ENCODE measurements at places on chromosomes 6 and 20.

GRCh38 chr6:16295060-16295459 is 56.7 kb downstream of the GMPR start:
- DNase-seq: no peak

GRCh38 chr6:25062070-25062811 is 126.5 kb upstream of the RIPOR2 start:
- DNase-seq: no peak

DNA sequence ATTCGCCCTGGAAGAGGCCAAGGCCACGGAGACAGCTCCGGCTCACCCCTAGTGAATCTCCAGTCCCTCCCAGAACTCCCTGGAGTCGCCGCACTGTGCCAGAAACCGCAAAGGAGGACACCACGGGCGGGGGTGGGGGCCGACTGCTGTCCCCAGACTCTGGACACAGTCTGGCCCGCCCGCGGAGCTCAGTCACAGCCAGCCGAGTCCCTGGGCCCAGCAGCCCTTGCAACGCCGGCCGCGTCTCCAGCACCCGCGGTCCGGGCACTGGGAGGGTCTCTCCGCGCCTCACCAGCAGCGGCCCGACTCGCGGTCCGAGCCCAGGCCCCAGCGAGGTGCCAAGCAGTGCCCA is 518 bp downstream of the PEX6 start:
- DNase-seq: no peak

DNA sequence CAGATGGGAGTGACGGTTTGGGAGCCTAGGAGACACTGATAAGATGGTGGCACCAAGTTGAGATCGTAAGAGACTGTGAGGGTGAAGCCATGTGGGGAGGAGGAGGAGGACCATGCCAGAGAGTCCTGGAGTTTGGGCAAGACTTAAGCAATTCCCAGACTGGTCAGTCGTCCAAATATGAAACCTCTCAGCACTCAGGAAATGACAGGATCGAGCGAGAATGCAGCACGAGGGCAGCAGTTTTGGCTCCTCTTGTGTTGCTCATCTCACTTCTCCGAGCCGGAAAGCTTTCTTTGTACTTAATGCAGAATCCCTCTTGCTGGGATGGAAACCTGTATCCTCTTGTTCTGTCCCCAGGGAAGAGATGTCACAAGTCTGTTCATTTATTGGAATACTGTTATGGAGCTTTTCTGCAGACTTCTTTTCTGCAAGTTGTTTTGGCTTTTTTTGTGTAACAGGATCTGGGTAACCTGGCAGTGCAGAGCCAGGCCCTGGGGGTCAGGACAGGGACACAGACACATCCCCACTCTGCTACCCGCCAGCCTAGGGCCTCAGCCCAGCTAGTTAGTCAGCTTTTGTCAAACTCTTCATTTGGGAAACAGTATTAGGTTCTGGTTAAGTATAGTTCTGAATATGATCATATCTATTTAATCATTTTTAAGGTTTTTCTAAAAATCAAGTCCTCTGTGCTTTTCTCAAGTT is 34.3 kb downstream of the FNDC1 start:
- DNase-seq: no peak

DNA sequence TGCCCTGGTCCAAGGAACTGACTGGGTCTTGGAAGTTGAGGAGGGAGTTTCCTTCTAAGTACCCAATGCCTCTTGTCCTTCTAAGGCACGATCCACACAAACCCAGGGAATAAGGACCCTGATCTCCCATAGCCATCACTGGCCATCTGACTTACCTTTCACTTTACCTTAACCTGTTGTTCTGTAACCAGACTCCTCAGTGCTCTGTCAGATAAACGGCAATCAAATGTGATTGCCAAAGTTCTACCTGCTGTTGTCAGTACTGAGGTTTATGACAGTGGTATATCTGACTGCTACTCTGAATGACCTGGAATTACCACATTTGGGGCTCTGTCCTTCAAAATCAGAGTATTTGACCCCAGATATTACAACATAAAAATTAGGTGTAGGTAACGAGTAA is 49.8 kb downstream of the HMGN3 start:
- DNase-seq: no peak

DNA sequence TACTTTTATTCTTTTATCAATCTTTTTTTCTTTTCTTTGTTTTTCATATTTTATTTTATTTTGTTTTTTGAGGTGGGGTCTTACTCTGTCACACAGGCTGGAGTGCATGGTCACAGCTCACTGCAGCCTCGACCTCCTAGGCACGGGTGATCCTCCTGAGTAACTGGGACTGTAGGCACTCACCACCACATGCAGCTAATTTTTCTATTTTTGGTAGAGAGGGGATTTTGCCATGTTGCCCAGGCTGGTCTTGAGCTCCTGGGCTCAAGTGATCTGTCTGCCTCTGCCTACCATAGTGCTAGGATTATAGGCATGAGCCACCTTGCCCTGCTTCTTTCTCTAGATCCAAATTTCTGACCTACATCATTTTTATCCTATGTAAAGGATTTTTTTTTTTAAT is 153.2 kb downstream of the CDKAL1 start:
- no peak for DNase-seq

- DNase-seq: no peak
Observed at GRCh38 chr6:142953373-142954273, 8.6 kb upstream of the HIVEP2 start.

DNA sequence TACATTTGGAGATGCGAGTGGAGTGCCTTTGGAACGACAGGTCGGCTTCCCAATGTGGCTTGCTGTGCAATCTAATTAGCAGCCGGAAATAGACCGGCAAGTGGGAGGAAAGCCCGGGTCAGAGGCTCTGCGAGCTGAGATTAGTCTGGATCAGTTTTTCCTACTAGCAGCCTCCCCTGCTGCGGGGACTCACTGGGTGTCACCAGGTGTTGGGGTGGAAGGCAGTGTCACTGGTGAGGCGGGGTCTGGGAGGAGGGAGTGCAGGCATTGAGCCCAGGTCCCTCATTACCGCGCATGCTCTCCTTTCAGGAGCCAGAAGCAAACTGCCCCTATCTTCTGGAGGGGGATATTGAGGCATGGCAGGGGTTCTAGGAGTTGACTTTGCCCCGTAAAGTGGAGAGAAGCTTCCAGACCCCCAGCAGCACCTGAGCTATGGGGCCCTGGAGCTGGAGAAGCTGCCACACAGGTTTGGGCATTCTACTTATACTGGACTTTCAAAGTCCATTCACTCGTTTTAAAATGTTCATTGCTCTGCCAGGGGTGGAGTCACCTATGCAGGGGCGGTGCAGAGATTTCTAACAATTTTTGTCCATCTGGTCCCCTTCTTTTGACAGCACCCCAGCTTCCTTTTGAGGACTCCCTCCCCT is 11.0 kb downstream of the SULF2 start:
- no peak for DNase-seq

- no peak for DNase-seq
Observed at GRCh38 chr6:33142501-33143070, 49.7 kb downstream of the COL11A2 start.

GRCh38 chr20:24835195-24835594 is 113.9 kb upstream of the CST7 start:
- DNase-seq: no peak

DNA sequence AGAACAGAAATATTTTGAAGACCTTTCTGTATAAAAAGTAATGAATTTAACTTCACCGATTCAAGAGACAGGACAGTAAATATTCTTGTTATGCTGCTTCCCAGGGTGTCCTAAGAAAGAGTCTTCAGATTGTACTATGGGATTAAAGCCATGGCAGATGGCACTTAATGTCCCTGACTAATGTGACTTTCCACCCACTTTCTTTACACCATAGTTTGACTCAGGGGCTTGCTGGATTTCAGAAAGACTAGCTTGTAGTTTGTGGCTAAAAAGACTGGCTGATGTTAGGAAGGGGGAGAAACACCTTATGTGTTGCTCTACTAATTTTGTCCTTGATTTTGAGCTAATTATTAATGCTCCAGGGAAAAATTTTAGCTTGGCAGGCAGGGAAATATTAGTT is 75.9 kb downstream of the UTRN start:
- no peak for DNase-seq

DNA sequence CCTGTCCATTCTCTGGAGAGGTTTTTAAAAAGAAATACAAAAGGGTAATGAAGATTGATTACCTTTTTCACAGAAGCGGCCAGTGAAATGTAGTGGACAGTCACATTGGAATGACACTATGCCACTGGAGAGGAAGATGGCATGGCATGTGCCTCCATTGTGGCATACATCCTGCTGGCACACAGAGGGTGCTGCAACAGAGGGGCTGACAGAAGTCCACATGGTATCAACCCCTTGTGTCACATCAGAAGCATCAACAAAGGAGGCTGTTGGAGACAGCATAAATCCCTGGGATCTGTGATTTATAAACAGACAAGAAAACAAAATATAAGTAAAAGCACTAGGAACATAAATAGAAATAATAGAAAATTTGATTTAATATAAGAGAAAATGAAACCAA is 594.9 kb downstream of the PHF3 start:
- no peak for DNase-seq

GRCh38 chr6:4950836-4951533 is 52.9 kb downstream of the RPP40 start:
- no peak for DNase-seq

DNA sequence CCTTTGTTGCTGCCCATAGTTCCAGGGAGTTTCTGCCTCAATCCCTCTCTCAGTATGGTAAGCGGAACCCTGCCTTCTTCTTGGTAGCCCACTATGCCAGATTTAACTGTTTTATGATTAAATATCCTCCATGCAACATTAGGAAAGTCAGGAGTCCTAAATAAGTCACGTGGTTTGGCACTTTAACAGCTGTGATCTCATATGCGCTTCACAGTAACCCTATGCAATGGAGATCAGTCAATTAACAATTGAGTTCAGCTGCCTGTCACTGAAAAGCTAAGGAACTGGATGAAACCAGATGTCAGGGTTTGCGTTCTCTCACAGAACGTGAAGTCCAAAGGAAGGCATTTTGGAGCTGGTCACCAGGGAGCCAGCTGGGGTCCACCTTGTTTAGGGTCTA is 81.6 kb downstream of the PSMB1 start:
- DNase-seq: no peak

DNA sequence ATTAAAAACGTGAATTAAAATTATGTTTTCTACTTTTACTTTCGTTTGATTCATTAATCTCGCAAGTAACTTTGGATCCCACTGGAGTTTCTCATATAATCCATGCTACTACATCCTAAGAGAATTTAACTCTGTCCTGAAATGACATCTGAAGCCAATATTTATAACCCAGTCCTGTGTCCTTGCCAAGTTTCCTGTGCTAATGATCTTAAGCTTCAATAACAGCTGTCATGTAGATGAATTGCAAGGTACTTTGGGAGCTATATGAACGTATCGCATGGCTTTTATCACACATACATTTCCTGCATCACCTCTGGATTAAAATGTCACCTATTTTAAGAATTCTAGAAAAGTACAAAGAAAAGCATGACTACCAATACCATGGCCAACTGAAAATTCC is 833.8 kb upstream of the CITED2 start:
- no peak for DNase-seq

DNA sequence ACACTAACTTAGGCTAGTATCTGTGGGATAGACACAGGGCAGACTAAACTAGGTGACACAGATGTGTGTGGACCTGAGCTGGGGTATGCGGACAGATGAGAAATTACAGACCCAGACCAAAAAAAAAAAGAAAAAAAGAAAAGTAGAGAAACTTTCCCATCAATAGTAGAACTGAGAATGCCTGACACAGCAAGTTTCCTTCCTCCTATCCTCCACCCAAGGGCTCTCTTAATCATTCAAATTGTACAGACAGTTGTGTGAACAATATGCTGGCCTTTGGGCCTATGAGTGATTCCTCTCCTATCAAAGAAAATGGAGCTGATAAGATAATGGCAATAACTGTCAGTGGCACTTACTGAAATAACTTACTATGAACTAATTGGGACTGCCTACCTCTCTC is 226.7 kb upstream of the PRDM1 start:
- DNase-seq: no peak

- DNase-seq: no peak
Observed at GRCh38 chr20:19440660-19441527, 228.5 kb downstream of the SLC24A3 start.

DNA sequence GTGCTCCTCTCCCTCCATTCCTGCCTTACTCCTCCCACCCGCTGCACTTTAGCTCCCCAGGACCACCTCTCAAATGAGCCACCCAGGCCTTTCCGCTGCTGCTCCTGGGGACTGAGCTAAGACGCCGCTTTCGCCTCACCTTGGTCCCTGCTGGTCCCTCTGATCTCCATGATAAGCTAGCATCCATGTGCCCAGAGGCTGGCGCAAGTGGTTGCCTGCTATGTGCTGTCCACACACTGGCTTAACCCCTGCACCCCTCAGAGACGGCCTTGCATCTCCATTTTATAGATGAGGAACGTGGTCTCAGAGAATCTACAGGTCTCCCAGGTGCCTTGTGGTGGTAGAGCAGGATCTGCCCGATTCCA is 160.1 kb upstream of the PMEPA1 start:
- no peak for DNase-seq

- DNase-seq: no peak
Observed at GRCh38 chr20:20741087-20742045, 28.9 kb upstream of the RALGAPA2 start.

DNA sequence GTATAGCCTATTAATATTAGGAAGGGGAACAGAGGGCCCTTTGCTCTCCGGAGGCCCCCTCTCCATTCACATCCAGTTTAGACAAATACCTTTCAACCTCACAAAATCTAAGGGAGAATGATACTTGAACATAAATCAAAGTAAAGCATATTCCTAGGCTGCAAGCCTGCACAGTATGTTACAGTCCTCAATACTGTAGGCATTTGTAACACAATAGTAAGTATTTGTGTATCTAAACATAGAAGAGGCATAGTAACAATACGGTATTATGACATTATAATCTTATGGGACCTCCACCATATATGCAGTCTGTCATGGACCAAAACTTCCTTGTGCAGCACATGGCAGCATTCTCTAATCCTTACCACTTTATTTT is 2.3 kb upstream of the TREM1 start:
- no peak for DNase-seq

DNA sequence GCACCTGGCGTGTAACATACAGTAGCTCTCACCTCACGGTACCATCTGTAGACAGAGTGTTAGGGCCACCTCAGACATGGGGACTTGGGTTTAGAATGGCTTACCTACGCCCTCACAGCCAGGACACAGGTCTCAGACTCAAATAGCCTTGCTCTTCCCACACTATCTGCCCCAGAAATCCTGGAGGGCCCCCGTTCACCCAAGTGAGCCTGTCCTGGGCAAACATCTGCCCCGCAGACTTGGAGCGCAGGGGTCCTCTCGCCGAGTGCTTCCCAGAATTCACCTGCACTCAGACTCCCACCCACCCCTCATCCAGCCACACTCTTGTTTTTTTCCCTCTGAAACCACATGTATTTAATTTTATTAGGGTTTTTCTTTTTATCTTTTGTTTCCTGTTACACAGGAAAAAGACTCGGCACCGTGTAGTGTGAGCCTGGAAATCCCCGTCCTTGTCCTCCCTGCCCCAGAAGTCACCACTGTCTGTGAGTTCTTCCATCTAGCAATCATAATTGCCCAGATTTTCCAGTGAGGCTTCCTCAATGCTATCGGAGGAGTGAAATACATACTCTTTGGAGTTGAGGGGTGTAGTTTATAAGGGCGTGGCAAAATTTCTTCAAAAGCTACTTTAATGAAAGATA is 17.1 kb upstream of the MAP1LC3A start:
- no peak for DNase-seq
